GM20000 (cell line): ENCODE measurements at places on chromosomes 12 and 14.

- no peak for DNase-seq
These were observed 251.1 kb upstream of the BTG1 start for GRCh38 chr12:92396647-92397252.

GRCh38 chr14:67557118-67557517 lies 24.0 kb downstream of the PLEKHH1 start:
- DNase-seq = no peak

DNA sequence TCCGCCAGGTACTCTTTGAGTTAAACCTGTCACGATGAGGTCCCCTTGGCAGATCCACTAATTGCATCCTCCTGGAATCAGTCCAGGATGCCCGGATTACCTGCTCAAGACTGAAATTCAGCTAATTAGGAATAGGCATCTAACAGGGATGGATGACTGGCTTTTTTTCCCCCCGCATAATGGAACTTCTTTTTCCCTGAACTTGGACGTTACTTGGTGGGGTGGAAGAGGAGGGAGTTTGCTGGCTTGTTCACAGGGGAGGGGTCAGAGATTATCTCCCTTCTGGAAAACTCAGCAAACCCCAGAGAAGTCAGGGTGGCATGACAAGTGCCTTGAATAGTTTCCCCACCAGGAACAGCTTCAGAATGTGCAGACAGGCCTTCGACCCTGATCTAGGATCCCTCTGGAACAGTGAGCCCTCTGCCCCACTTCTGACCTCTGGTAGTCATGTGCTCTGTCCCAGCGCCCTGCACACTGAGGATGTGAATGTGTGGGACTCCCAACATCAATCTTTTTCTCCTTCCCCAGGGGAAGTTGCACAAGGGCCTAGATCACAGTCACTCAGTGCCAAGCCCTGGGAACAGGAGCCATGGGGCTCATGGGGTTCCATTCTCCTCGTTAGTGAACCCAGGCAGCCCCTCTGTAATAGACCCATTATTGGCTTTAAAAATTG lies 142.5 kb downstream of the SMOC1 start:
- DNase-seq = no peak

GRCh38 chr12:79367032-79367589 lies 323.7 kb downstream of the PAWR start:
- no peak for DNase-seq

DNA sequence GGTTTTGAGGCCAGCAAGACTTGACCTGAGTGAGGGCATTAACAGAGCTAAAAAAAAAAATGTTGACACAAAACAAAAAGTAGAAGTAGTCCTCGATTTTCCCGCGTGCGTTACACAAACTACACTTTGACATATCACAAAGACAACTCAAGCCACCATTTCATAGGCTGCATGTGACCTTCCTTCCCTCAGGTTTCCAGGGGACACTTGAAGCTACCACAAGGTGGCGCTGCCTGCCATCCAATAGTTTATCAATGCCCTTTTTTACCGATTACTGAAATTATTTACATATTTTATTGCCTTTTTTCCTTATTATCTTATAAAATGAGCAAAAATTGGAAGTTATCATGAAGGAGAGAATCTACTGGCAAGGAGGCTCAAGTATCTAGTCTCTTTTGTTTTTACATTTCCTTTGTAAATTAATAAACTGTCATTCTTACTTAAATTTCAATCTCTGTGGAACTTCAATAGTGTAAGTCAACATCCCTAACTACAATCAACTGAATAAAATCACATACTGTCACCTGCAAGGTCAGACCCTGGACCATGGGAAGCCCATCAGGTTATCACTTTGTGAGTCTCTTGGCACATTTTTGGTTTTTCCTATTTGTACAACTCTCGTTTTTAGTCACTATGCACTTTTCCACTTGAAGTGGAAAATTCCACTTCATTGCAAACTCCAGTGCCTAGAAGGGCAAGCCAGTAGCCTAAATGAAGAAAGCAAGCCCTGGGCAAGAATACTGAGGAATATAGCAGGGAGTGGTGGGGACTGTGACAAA lies 84.6 kb upstream of the CPSF6 start:
- peak; percentile 71 for DNase-seq

GRCh38 chr14:62162998-62163589 lies 400.9 kb downstream of the SNAPC1 start:
- peak; percentile 50 for DNase-seq
